ENCODE measurements at places on chromosomes 16 and 17. TPM values are rescaled to one million over a fixed set of nuclear protein-coding genes. Genes with fewer than 3 reads are reported as not detected.

DNA sequence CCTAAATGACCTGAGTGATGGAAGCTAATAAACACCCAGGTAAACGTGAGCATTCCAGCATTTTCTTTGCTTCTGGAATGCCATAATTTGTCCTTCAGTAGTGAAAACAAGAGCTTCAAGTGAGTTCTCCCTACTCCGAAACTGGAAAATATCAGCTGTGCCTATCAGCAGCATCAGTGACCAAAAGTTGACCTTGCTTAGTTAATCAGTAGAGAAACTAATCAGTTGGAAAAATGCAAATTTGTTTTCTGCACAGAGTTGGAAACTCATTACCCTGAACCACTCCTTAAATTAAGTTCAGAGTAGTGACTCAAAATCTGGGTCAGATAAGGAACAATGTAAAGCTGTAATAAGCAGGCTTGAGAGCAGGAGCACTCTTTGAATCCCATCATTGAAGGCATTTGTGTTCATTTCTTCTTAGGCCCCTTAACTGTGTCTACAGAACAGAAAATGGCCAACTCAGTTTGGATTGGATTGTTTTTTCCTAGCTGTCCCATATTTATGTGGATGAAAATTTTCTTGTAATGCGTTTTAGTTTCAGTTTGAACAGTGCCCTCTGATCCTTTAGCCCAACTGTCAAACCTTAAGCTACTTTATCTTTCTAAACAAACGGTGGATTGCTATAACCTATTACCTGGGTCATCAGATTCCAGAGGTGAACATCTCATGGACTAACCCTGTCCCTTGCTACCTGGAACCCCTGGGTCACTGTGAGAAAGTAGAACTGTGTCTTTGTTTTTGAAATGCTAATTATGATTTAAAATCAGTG is 290.4 kb downstream of the TOX3 start:
- ATAC-seq = no peak

The EIF5A gene
- total RNA-seq = 623 TPM

DNA sequence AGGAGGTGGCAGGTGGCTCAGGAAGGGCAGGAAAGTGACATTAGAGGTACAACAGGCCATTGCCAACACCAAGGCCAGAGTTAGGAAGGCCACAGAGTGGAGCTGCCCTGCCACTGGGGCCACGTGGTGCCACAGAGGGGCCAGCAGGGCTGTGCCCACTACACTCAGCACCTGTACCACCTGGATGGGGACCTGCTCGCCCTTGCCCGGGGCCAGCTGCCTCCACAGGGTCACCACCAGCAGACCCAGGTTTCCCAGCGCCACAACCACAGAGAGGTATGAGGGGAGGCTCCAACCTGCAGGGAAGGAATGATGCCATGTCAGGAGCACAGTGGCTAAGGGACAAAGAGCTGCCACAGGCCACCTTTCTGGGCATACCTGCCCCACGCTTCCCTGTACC is 1.2 kb downstream of the SLC52A1 start:
- peak; percentile 16 for ATAC-seq

DNA sequence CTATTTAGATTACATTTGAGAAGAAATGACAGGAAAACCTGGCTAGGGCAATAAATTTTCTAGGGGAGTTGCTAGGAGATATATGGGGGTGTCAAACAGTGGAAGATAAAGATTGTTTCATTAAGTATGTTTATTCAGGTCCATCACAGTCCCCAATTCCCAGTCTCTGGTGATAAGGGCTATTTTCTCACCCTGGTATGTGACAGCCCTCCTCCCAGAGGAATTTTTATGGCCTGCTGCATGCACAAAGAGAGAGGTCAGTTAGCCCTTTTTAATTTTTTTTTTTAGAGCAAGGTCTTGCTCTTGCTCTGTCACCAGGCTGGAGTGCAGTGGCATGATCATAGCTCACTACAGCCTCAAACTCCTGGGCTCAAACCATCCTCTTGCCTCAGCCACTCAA is 53.6 kb upstream of the ATF7IP2 start:
- ATAC-seq = no peak

- ATAC-seq = peak; percentile 70
Observed at GRCh38 chr16:10878644-10879501, 1.9 kb downstream of the CIITA start.

- no peak for ATAC-seq
Observed at GRCh38 chr17:51805765-51806164, 352.7 kb downstream of the CA10 start.

The TBX2 gene
- 1.6 TPM for total RNA-seq

The KRTAP9-2 gene
- total RNA-seq = not detected

- ATAC-seq = no peak
Observed at GRCh38 chr17:79408251-79408650, 202.6 kb downstream of the RBFOX3 start.

DNA sequence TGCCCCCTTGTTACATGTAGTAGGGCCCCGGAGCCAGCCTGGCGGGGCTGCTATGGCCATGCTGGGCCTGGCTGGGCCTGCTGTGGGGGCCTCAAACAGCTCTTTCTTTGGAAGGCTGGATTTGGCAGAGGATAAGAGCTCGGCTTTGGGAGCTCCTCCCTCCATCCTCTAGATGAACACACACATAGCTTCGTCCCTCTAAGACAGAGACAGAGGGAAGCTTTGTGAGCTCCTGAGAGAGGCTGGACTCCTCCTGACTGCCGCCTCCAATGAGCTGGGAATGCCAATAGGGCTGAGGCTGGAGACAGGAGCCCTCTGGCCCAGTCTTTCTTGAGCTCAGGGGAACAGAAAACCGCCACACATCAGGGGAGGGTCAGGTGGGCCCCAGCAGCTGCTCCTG is 37.3 kb upstream of the CDC42EP4 start:
- ATAC-seq = no peak

- ATAC-seq = peak; percentile 45
Observed at GRCh38 chr17:39002991-39003715, 36.0 kb upstream of the FBXO47 start.
